ENCODE measurements at places on chromosomes 7 and 10. TPM values are rescaled to one million over a fixed set of nuclear protein-coding genes. Genes with fewer than 3 reads are reported as not detected.

- DNase-seq: peak; percentile 89
Observed at GRCh38 chr10:33509231-33509831, 174.9 kb upstream of the NRP1 start.

DNA sequence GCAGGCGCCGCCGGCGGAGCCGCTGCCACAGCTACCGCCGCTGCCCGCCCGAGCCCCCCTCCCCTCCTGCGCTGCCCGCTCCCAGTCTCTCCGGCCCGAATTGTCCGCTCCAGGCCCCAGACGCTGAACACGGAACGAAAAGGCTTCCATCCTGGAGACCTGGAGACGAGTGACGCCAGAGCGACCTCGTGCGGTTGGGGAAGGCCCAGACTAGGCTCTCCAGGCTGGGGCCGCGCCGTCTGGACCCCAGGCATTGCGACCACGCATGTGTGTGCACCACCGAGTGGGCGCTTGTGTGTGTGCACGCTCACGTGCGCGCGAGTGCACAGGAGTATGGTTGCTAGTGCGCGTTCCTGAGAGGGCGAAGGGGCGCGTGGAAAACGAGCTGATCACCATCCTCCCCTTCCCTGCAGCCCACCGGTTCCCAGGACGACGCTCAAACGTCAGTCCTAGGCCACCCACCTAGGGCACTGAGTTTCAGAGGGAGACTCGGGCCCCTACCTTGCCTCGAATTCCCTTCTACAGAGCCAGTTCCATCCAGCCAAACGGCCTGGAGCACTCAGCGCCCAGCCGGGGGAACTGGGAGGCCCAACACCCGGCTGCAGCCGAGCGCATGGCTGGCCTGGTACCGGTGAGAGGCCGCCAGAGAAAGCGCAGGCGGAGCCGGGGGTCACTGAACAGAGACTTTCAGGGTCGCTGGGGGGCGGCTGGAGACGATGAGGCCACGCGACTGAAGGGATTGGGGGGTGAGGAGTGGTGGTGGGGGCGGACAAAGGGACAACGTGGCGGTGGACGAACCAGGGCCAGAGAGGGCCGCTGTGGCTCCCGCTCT lies 11.6 kb downstream of the LBX1 start:
- peak; percentile 92 for DNase-seq

DNA sequence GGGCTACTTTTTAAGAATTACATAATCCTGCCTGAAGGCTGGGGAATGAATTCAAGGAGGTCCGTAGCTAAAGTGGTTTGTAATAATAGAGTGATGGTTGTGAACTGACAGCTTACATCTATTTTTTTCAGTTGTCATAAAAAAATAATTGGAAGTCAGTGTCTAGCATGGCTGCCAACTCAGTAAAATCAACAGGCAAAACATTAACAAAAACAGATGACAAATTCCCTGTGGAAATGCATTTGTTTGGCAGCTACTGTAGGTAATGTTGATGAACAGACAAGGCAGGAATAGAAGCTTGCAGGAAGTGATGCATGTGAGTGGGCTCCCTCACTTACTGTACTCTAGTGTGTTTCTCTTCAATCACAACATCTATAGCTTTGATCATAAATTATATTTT lies 766.0 kb upstream of the POT1 start:
- DNase-seq: no peak

GRCh38 chr7:48813472-48813871 lies 110.9 kb upstream of the CDC14C start:
- DNase-seq: no peak

DNA sequence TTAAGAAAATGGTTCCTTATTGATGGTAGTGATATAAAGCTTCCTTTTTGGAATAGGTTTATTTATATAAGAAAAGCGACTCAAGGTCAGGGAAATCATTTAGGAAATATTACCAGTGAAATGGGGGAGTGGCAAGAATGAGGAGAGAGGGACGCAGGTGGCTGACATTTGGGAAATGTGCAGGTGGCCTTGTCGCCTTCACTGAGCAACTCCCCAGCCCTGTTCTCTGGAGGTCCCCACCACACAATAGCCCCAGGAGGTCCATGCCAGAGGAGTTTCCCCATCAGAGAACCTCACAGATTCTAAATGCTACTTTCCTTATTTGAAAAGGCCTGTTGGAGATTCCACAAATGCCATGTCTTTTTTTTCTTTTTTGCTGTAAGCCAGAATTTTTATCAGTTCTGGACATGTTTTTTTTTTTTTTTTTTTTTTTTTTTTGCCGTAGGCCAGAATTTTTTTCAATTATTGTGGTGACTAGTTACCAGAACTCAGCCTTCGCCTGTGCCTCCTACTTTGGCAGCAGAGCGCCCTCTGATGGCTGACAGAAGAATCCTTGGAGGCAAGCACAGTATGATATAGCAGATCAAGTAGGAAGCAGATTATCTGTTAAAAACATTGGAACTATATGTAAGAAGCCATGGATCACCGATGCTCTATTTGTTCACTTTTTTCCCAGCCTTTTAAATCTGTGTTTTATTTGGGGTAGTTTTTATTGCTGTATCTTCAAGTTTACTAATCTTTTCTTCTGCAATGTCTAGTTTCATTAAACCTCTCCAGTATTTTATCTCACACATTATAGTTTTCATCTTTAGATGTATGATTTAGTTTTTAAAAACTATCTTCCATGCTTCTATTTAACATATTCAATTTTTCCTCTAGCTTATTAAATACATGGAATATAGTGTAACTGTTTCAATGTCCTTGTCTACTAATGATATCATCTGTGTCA lies 18.6 kb downstream of the OPALIN start:
- peak; percentile 70 for DNase-seq

DNA sequence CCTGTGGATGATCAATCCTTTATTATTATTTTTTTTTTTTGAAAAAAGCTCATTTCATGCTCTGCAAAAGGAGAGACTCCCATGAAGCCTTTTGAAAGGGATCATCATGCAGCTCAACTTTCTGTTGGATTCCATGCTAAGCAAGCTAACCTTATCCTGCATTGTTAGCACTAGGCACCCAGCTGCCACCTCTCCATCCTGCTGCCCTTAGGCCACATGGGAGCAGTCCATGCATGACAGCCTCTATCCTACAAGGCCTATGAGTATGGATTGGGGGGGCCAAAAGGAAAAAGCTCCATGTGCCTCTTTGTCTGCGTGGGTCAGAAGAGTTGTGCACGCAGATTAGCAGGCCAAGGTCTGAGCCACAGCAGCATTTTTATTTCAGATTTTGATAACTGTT lies 19.2 kb downstream of the SMNDC1 start:
- DNase-seq: no peak

- DNase-seq: peak; percentile 65
Observed at GRCh38 chr7:44325811-44326241, 432 bp upstream of the CAMK2B start.

- DNase-seq: no peak
Observed at GRCh38 chr7:26090927-26091519, 61.0 kb upstream of the NFE2L3 start.

DNA sequence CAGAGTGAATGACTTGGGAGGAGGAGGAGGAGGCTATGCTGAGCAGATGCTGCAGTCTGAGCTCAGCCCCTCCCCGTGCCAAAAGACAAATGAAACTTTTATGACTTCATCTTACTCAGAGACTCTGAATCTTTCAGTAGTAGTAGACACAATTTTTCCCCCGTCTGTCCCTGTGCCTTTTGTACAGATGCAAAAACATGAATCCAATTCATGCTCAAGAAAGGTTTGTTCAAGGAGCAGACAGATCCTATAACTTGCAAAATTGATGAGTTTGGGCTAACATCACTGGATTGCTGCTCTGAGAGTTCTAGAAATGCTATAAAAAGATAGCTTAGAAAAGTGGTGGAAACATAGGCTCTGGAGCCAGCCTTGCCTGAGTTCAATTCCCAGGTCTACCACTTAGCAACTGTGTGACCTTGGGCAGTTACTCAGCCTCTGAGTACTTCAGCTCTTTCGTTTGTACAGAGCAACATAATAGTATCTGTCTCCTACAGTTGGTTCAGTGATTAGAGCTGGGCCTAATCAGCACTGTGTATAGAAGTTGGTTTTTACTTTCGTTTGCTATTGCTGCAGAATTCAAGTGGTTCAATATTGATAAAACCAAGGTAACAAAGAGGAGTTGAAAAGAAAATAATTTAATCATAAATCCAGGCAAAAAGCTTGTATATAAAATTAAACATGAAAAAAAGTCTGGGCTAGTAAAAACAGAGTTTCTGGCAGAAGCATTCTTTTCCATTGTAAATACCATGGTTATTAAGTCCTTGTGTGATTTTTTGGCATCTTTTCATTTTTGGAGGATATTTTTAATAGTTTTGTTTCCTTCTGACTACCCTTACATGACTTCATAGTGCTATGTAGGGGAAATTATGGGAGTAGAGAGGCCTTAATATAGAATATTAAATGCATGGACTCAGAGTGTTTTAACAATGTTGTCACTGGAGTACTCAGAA lies 174.2 kb upstream of the ZNF32 start:
- DNase-seq: no peak

DNA sequence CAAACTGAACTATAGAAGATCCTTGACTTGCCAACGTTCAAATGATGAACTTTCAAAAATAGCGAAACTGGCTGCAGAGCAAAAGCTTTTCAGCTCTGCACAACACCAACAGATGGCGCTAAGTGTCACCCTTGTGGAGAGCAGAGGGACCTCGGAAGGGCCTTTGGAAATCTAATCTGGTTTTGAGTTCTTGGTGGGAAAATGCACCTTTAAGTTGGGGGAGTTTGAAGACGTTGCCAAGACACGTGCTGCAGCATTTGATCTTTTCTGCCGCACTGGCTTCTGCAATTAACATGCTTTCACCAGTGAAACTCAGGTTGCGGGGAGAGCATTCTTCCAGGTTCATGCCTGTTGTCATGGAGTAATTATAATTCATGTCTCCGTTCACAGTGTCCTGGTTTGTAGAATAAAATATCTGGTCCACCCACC lies 26.3 kb upstream of the WDR11 start:
- peak; percentile 55 for DNase-seq

DNA sequence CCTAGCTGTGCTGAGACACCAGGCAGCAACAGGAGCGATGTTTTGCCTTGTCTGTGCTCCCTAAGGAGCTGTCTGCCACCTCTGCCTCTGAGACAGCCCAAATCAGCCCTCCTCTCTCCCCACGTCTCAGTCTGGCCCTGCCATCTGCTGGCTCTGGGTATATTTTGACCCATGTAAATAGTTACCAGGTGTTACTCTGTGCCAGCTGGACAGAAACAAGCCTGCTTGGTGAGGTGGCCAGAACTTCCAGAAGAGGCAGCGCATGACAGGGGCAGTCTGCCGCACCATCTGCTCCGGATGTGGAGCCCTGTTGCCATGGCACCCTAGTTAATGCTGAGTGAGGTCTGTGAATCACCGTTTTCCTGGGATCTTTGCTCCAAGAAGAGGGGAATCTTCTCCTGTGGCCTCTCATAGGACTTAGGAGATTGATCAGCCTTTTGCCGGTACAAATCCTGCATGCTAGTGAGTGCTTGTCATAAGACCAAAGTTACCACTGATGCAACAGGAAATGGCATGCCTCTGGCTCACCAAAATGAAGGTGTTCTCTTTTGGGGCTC lies 31.8 kb downstream of the GSTO2 start:
- DNase-seq: peak; percentile 64

GRCh38 chr7:48182718-48183369 lies 11.6 kb downstream of the ABCA13 start:
- no peak for DNase-seq

DNA sequence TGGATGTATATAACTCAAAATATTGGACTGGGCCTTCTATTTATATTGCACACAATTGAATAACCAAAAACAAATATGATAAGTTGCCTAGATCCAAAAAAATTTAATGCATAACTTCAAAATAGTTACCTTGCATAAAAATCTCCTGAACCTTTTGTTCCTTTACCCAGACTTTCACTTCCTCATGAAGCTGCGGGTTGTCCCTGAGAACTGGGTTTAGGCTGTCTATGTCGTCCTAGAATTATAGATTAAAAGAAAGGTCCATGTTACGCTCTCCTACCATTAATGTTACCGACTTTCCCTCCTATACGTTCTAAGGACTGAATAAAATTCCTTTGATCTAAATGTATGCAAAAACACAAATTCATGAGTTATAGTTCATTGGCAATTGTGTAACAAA lies 86.6 kb downstream of the NRBF2 start:
- DNase-seq: no peak

GRCh38 chr7:101488826-101489572 lies 126.3 kb downstream of the COL26A1 start:
- DNase-seq: peak; percentile 88

DNA sequence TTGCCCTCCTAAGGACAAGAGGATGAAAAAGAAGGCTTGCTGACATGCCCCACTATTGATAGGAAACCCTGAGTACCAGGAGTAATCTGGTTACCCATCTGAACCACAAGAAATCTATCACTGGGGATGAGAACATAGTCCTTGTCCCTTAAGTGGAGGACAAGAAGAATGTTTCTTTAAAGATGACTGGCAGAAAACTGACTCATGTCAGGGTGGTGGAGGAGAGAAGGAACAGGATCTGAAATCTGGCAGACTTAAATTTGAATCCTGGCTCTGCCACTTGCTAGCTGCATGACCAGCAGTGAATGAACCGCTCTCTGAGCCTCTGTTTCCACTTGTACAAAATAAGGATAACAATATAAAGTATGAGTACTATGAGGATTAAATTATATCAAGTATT lies 38.9 kb upstream of the XPNPEP1 start:
- no peak for DNase-seq

DNA sequence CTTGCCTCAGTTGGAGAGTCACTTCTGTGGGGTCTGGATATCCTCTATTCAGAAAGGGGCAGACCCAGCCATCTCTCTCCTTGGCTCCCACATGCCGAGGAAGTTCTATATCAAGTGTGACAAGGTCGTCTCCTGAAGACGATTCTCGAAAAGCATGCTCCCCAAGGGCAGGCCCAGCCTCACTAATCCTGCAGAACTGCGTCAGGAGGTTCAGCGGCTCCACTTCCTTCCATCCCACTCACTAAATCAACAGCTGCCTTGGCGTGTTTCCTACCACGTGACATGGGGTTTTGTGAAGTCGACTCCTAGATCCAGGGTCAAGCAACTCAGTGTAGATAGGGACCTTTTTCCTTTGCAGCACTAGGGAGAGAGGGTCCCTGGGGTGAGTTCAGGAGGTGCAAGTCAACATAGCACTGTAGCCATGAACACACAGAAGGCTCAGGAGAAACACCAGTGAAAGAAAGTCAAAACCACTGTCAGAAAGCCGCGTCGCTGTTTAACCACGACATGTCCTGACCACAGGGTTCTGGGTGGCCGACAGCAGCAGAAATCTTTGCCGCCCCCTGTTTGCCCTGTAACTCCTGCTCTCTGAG lies 156.4 kb downstream of the PRPF18 start:
- no peak for DNase-seq

Gene JAZF1
- polyA plus RNA-seq: 5.7 TPM

Gene DYNC1I1
- 2.3 TPM for polyA plus RNA-seq

Gene MMP21
- polyA plus RNA-seq: not detected

Gene OR2A42
- polyA plus RNA-seq: 0.13 TPM

Gene GPR15LG
- polyA plus RNA-seq: not detected

Gene PRTFDC1
- polyA plus RNA-seq: 6.1 TPM

Gene DOCK4
- 3.2 TPM for polyA plus RNA-seq

Gene JAKMIP3
- 0.13 TPM for polyA plus RNA-seq

Gene PAOX
- 14.4 TPM for polyA plus RNA-seq

Gene PDE6C
- polyA plus RNA-seq: not detected

Gene CYP3A5
- polyA plus RNA-seq: 7.6 TPM

Gene PNLIPRP3
- not detected for polyA plus RNA-seq
